ENCODE measurements at places on chromosomes 5 and 9. TPM values are rescaled to one million over a fixed set of nuclear protein-coding genes. Genes with fewer than 3 reads are reported as not detected.
A peak's percentile ranks its signal among the peaks of the same experiment; 100 is the strongest.

DNA sequence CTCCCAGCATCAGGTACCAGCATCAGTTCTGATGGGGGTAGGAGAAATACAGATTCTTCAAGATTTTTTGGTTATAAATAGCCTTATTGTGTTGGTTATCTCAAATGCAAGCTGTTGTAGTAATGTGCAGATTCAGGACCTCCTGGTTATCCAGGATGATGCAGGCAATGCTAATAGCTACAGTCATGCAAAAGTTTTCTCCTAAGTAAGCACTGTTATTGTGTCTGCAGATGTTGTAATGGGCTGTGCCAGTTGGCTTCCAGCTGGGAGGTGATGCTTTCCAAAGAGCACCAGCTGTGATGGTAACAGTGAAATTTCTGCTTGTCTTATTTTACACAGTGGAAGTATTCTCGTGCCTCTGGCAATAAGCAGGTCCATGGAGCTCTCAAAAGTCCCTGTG lies 719.2 kb upstream of the CTNND2 start:
- no peak for DNase-seq

The CBY3 gene
- not detected for total RNA-seq

The F12 gene
- total RNA-seq, result 12.9 TPM

- DNase-seq, result no peak
These were observed 2.0 kb downstream of the HSPA9 start for GRCh38 chr5:138573223-138573622.

GRCh38 chr5:137635521-137635921 lies 100.4 kb downstream of the KLHL3 start:
- no peak for DNase-seq

DNA sequence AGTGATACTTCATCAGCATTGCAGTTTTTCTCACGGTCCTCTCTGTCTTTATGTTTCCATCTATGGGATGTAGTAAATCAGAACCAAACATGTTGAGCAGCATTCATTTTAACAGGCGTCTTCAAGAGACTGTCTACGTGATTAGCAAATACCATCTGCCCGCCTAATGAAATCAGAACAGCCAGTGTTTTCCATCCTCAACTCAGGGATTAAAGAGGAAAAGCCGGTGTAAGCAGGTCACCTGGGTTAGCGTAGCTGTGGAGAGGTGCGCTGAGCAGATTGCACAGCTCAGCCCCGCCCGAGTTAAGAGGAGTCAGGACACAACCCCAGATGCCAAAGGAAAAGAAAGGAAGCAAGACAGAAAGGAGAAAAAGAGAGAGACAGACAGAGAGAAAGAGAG lies 54.3 kb upstream of the ANKRD33B start:
- DNase-seq, result no peak

The AGXT2 gene
- not detected for total RNA-seq

The OR1J1 gene
- total RNA-seq, result not detected

DNA sequence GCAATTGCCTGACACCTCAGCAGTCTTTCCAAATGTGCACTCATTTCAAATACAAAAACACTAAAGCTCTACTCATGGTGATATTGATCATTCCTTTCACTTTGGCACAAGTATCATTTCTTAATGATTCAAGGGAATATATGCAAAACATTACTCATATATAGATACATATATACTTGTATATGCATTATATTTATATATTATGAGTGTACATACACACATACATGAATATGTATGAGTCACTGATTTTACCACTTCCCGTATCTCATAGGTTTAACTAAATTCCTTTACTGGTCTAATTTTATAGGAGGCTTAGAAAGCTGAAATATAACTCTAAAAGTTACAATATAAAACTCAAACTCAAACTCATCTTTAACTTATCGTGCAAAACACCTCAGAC lies 156.5 kb downstream of the CDH9 start:
- DNase-seq, result no peak

DNA sequence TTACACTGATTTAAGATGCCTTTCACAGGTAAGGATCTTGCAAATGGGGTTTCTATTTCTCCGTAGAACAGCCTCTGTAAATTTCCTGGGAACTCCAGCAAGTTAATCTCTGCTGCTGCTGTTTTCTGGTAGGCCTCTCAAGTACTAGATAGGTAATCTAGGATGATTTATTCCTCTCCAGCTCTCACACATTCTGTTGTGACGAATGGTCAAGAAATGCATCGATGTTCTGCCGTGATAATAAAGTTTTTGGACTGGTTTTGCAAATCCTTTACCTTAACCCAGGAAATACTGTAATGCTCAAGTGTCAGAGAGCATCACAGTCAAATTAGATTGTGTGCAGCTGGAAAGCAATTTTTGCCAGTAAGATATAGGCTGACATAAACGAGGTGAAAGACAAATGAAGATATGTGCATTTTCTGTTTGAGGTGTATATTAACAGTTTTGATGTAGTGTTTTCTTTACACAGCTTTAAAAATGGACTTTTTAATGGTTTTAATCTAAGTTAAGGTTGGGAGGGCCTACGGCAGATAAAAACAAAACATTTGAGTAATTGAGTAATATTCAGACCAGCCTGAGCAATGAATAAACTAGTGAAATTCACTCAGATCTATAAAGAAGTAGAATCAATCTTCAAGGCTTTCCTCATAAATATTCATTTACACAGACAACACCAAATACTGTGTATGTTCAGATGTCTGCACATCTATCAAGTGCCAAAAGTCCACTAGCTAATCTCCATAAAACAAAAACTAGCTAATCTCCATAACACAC lies 300.6 kb upstream of the EDIL3 start:
- no peak for DNase-seq

GRCh38 chr5:160923936-160924710 lies 72.1 kb upstream of the ATP10B start:
- no peak for DNase-seq

GRCh38 chr9:71119746-71120145 lies 1.7 kb downstream of the TRPM3 start:
- DNase-seq, result no peak

DNA sequence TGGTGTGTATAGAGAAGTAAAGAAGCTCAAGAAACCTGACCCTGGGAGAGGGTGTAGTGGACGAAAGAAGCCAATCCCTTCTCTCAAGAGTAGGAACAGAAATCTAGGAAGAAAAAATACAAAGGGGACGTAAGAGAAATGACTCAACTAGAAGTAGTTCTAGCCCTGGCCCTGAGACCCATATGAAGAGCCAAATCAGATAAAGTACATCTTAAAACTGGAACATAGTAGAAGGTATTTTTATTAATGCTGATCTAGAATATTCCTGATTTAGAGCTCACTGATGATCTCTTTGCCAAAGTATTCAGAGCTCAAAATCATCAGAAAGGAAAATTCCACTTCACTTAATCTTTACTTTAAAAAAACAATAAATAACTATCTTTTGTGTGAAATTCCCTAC lies 184.8 kb downstream of the MLLT3 start:
- no peak for DNase-seq

DNA sequence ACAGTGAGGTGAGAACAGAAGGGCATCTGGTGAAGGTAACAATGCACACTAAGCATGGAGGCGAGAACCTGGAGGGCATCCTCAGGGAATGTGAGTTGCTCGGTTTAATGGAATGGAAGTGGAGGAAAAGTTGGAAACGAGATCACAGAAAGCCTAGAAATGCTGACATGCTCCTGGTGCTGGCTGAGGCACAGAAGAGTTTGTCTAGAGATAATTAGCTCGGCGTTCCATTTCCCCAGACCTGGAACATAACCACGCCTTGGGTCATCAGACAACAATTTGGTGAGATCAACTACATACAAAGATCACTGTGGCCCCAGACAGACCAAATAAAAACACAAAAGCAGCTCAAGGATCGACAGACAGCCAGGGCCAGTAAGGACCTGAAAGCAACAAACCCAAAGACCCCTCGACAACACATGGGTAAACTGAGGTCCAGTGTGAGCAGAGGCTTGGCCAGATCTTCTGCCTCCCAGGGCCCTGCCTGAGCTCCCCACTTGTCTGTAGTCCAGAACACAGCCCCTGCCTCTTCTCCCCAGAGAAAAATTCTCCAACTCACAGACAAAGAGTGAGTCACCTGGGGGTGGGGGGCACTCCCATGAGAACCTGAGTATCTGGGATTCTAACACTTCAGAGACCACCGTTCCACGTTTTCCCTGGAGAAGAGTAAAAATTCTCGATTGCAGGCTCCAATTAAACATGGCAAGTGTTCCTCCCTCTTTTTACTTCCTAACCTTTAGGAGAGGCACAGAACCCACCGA lies 52.5 kb downstream of the SHB start:
- DNase-seq, result peak; percentile 80

The PMPCA gene
- total RNA-seq, result 50.7 TPM

DNA sequence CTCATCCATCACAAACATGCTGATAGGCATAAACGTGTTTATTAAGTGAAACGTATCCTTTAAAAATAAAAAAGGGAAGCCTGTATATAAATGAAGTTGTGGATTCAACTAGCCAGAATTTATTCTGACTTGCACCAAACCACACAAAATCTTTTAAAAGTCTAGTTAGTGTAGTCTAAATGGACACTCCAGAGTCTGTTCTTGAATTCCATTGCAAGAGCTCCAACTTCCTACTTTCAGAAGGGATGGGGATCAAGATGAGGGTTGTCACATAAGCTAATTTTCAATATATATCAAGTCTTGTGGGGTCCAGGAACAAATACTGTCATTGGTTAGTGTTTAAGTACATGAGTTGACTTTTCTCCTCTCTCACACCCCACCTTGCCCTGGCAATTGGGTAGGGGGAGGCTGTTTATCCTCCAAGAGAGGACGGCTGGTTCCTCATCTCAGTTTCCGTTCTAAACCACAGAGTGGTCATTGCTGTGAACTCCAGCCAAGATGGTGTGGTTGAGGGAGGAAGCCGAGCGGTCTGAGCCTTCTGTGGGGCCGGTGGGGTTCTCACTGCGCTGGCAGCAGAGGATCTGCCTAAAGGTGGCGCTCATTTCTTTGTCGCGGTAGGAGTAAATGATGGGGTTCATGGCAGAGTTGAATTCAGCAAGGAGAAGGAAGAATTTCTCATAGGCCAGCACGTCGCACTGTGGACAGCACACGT lies 163.2 kb downstream of the LPAR1 start:
- DNase-seq, result no peak

GRCh38 chr5:172082180-172082579 lies 75.7 kb upstream of the FBXW11 start:
- DNase-seq, result no peak

GRCh38 chr5:110058175-110058574 lies 368.4 kb downstream of the MAN2A1 start:
- DNase-seq, result no peak

- no peak for DNase-seq
These were observed 582 bp upstream of the FBXO4 start for GRCh38 chr5:41924526-41924871.

The CARTPT gene
- not detected for total RNA-seq

DNA sequence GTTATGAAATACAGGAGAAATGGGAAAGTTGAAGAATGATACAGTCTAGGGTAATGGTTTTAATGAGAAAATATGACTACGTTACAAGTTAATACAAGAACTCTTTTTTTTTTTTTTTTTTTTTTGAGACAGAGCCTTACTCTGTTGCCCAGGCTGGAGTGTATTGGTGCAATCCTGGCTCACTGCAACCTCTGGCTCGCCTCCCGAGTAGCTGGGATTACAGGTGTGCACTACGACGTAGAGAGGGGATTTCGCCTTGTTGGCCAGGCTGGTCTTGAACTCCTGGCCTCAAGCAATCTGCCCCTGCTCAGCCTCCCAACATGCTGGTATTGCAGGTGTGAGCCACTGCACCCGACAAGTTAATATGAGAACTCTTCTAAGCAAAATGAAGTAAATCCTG lies 77.1 kb upstream of the SELENOP start:
- no peak for DNase-seq

- DNase-seq, result no peak
These were observed 107.3 kb upstream of the SARDH start for GRCh38 chr9:133845440-133845839.

DNA sequence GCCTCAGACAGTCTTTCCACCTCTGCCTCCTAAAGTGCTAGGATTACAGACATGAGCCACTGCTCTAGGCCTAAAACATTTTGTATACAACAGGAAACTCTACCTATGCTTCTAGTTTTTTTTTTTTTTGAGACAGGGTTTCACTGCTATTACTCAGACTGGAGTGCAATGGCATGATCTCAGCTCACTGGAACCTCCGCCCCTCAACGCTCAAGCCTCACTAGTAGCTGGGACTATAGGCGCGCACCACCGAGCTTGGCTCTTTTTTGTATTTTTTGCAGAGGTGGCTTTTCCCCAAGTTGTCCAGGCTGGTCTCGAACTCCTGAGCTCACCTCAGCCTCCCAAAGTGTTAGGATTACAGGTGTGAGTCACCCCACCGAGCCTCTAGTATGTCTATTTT lies 5.4 kb downstream of the HSPA9 start:
- DNase-seq, result no peak

The ITK gene
- 0.29 TPM for total RNA-seq

The PCDHB8 gene
- total RNA-seq, result not detected
